ENCODE measurements at places on chromosomes 1 and 21.
A peak's percentile ranks its signal among the peaks of the same experiment; 100 is the strongest.

- DNase-seq = peak; percentile 10
Measured at GRCh38 chr1:90706437-90707362, 10.4 kb downstream of the BARHL2 start.

DNA sequence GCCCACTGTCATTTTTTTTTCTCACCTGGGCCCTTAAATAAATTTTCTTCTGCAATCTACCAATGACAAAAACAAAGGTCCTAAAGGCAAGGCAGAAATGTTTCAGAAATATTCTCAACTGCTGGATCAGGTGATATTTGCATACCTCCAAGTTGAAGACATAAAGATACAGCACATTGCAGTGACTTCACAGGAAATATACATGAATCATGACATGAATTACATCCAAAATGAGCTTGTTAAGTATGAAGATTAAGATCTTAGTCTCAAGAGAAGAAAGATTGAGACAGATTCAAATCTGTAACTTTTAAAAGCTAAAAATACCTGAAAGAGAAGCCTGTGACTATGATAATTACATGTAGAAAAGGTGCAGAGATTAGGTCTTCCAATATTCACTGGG is 207.8 kb downstream of the SIPA1L2 start:
- peak; percentile 42 for DNase-seq

- DNase-seq = no peak
Measured at GRCh38 chr1:30090162-30090820, 633.1 kb downstream of the MATN1 start.

DNA sequence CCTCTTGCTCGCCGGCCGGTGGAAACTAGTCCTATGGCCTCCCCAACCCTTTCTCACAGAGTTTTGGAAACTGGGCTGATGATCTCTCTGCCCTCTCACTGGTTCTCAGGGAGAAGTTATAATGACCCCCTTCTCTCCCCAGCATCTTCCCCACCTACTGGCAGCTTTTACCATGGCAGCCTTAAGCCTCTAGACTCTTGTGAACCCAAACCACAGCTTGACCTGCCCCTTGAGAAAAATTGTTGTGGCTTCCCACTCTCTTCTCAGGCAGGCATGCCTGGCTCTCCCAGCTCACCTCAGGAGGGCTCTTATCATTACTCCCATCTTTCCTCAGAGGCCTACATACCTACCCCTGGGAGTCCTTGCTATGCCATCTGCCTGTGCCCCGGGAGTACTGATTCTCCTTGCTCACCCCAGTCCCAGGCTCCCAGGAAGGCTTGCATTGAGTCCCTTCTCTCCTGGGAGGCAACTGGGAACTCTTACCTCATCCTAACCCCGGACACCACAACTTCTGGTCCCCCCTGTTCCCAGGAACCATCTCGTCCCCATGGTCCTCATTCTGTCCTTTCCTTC is 1.6 kb downstream of the NSUN4 start:
- peak; percentile 65 for DNase-seq

- DNase-seq = no peak
Measured at GRCh38 chr1:81068726-81069125, 732.0 kb upstream of the ADGRL2 start.

DNA sequence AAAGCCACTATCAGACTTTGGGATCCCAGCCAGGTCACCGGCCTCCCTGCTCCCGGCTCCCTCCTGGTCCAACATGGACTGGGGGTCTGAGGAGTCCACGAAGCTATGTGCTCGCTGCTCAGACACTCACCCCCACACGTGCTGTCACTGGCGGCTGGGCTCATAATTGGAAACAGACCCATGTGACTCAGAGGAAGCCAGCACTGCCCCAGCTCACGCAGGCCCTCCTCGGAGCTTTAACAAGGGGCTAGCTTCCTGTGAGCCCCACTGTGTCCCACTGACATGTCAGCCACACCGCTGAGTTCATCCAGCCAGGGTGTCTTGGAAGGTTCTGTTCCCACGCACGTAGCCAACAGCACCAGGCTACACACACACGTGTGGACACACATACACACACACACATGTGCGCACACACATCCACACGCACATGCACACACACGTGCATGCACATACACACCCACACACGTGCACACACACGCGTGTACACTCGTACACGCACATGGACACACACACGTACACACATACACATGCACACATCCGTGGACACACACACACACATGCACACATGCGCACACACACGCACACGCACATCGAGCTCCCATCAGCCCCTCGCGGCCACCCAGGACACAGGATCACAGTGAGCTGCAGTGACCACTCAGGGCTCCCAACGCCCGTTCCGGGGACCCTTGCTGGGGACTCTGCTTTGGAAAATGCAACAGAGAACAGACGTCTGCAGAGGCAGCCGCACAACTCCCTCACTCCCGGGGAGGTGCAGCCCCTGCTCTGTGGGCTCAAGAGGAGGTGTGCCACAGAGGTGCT is 18.4 kb upstream of the COL6A2 start:
- peak; percentile 69 for DNase-seq

DNA sequence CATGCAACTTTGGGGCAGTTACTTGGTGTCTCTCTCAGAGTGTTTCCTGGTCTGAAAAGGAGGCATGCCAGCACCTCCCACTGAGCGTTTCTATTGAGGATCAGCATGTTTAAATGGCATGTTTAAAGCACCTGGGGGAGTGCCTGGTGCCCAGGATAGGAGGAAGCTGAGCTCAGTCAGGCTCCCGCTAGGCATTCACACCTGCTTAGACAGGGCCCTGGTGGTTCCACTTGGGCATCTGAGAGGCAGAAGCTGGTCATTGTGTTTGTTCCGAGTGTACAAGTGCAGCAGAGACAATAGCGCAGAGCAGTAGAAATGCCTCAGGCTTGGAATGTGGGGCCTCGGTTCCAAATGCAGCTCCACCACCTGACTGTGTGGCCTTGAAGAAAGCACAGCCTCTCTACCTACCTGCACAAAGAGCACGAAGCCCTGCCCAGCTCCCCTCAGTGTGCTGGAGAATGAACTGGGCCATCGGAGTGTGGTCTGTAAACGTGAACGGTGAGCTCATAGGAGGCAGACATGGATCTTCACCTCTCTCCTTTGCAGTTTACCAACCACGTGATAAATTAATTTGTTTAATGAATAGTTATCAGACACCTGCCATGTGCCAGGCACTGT is 20.3 kb upstream of the TMEM222 start:
- DNase-seq = no peak

- no peak for DNase-seq
Measured at GRCh38 chr1:159091180-159091560, 14.6 kb upstream of the AIM2 start.

- no peak for DNase-seq
Measured at GRCh38 chr1:19477284-19478249, 7.8 kb downstream of the CAPZB start.

DNA sequence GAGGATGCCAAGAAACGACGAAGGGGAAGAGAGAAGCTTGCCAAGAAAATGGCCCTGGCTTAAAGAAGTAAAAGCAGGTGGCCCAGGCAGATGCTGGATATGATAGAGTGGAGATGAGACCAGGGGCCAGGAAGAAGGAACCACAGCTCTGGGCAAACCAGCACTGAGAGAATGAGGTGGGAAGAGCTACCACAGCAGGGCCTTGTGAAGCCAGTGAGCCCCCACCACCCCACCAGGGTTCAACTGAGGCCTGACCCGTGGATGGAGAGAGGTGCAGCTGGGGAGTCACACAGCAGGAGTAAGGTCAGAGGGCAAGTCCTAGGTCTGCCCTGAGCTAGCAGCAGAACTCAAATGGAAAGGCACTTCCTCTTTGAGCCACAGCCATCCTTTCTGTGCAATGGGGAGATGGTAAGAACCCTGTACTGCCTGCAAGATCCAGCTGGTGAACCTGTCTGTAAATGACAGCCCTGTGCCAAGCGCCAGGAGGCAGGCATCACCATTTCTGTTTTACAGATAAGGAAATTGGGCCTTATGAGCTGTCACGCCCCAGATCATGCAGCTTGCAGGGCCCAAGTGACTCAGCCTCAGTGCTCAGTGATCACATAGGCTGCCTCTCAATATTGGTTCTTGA is 8.5 kb downstream of the SH3BGRL3 start:
- peak; percentile 12 for DNase-seq

- DNase-seq = no peak
Measured at GRCh38 chr1:10704368-10704882, 92.0 kb downstream of the CASZ1 start.

DNA sequence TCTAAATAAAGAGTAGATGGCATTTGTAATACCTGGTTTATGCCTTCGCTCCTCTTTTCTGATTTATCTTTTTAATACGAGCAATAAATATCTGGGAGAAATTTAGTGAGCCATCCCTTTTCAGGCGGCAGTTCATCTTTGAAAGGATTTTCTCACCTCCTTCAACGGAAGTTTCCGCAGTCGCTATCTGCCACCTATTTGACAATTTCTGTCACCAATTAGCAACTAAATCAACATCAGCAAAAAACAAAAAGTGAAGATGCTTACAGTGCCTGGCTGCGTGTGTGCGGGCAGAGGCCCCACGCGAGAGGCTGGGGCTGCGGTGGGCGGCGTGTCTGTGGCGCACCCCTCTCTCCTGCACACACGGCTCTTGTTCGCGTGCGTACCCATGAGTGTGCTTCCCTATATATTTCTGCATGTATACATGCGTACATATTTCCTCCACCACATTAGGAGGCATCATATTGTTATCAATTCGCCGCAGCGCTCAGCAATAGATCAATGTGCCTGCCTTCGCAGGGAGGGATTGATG is 117.3 kb upstream of the BARHL2 start:
- no peak for DNase-seq

DNA sequence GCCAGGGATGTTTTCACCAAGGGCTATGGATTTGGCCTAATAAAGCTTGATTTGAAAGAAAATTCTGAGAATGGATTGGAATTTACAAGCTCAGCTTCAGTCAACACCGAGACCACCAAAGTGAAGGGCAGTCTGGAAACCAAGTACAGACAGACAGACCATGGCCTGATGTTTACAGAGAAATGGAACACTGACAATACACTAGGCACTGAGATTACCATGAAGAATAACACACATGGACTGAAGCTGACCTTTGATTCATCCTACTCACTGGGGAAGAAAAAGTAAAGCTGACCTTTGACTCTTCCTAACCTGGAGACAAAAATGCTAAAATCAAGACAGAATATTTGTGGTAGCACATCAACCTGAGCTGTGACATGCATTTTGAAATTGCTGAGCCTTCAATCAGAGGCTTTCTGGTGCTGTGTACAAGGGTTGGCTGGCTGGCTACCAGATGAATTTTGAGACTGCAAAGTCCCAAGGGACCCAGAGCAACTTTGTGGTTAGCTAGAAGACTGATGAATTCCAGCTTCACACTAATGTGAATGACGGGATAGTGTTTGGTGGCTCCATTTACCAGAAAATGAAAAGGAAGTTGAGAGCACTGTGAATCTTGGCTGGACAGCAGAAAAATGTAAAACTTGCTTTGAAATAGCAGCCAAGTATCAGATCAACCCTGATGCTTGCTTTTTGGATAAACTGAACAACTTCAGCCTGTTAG is 190.4 kb upstream of the KCTD3 start:
- peak; percentile 22 for DNase-seq

DNA sequence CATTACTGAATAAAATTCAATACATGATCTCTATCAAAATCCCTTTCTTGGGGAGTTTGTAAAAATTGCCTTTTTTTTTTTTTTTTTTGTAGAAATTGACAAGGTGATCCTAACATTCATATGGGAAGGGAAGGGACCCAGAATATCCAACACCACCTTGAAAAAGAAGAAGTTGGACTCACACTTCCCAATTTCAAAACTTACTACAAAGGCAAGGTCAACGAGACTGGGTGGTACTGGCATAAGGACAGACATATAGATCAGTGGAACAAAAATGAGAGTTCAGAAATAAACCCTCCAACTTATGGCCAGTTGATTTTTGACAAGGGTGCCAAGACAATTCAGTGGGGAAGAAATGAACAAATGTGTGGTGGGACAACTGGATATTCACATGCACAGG is 31.4 kb upstream of the CLSTN1 start:
- no peak for DNase-seq

DNA sequence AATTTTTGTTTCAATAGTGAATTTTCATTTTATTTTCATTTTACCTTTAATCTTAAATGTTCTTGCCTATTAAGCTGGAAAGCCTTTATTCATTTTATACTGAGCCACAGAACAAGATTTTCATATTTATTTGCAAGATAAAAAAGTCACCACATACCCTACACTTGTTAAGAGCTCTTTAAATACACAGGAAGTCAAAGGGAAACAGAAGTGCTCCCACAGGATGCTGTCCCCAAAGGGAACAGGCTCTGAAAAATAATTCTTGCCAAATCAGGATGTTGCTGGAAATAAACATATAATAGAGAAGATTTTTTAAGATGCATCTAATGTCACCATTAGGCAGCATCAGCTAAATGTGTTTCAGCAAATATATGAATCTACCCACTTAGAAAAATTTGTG is 113.6 kb downstream of the VAV3 start:
- no peak for DNase-seq

- no peak for DNase-seq
Measured at GRCh38 chr1:8639148-8639547, 178.3 kb downstream of the RERE start.

DNA sequence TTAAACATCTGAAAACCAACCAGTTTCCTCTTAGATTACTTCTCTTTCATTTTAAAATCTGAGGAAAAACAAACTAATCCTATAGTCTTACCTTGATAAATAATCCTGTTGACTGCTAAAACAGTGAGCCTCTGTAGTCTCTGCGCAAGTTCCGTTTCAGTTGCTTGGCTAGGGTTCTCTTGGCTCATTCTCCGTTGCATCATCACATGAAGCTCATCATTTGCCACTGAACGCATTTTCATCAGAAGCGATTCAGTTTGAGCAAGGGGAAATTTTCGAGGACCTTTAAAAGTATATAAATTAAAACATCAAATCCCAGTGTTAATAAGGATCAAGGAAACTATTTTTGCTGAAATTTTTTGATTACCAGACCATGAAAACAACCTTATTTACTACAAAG is 96.7 kb upstream of the GNG4 start:
- no peak for DNase-seq

GRCh38 chr1:224368409-224368808 is 11.7 kb downstream of the CNIH4 start:
- DNase-seq = peak; percentile 51

DNA sequence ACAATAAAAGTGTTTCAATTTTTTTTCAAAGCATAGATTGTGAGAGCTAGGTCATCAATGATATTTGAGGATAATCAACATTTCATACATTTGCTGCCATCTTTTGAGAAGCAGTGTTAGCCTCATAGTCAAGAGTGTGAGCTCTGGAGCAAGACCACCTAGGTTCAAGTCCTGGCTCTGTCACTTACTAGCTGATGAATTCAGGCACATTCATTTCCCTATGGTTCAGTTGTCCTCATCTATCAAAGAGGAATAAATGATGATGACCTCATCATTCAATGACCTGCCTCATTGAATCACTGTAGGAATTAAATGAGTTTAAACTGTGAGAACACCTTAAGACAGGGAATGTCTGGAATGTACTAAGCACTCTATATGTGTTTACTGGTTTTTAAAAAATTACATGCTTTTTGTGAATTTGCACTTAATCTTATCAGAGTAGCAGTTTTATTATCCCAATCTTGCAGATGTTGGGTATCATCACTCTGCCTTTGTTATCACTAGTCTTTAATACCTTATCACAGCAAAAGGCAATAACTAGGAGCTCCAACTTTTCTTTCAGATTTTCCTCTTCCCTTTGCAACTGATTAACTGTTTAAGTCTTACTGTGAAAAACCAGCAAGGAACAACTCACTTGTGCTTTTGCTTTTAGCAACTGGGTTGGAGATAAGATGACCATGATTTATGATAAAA is 47.4 kb downstream of the SLC30A10 start:
- DNase-seq = no peak

- DNase-seq = no peak
Measured at GRCh38 chr1:110298991-110299390, 40.2 kb upstream of the RBM15 start.

GRCh38 chr1:209877087-209877764 is 49.5 kb downstream of the UTP25 start:
- no peak for DNase-seq

Data from iris pigment epithelial cell (primary cell).